ENCODE measurements at places on chromosomes 4 and X.
A peak's percentile ranks its signal among the peaks of the same experiment; 100 is the strongest.

DNA sequence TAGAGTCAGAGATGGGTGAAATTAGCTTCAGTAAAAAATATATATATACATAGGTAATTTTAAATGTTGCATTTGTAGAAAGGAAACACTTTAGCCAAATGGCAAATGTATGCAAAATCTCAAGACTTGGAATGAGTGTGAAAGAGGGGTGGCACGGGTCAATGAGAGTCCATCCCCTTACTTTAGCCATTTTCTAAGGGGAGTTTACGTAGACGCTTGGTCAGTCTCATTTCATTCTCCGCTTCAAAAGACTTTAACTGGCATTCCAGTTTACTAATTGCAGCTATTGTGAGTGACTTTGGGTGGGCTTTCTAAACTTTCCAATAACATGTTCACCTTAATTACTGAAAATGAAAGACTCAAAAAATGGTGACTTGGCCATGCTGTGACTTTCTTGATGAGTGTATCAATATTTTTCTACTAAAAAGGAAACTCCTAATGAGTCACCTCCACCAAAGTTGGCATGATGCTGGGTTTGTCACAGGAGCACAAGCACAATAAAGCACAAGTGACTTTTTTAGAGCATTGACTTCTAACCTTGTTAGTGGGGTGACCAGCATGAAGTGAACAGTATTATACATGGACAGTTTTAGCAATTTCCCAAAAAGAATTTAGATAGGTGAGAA lies 356.0 kb upstream of the RASGEF1B start:
- no peak for DNase-seq

DNA sequence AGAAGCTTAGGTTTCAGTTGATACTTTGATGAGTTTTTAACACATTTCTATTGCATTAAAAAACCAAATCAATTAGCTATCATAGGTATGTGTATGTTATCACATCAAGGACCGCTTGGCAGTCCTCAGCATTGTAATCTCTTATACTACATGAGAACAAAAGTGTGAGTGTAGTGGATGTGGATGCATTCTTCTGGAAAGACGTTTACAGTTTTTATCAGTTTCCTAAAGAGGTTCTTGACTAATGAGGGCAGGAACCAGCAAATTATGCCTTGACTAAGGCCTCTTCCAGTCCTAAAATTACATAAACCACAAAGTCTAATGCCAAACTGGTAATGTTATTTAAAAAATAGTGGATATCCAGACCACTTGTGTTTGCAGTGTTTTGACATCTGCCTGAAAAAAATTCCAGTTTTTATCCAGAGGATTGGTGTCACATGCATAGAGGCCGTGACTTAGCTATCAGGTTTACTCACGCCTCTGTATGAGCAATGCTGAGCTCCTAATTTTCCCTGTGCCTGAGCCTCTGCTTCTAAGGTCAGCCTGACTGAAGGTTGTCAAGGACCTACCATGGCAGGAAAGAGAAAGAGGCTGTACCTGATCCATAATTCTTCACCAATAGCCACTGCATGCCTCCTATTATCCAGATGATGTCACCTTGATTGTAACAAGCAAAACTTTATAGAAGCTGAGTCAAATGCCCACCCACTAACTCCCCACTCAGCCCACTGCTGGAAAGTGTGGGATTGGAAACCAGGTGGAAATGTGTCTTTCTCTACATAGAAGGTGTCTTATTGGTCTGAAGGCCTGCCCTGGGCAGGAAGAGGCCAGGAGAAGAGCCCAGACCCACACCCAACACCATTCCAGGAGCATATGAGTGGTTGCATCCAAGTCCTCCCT lies 68.7 kb downstream of the ENPP6 start:
- DNase-seq = no peak

GRCh38 chr4:18318682-18319388 lies 297.3 kb upstream of the LCORL start:
- DNase-seq = no peak

GRCh38 chrX:101397779-101398178 lies 7.0 kb downstream of the RPL36A start:
- no peak for DNase-seq

DNA sequence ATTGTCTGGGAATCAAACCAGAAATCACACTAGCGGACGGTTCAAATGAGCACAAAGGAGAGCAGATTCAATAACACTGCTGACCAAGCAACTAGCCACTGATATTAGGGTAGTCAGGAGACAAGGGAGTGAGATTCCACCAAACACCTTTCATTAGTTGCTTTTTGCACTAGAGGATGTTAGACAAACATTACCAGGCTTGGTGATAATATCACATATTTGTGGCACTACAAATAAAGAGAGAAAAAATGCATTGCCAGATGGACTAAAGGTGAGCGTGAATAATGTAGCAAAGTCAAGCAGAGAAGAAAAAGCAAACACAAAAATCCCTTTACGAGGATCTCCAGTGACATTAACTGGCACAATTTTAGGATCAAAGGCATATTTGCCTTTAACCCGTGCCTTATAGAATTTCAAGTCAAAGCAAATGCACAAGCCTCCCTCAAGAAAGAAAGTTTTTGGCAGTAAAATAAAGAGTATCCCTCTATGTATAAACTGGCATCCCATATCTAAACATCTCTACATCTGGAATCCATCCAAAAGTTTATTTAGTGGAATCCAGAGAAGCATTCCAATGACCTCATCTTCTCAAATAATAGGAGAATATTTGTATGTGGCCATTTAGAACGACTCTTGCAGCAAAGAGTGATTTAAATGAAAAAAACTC lies 290.9 kb downstream of the KCTD8 start:
- DNase-seq = peak; percentile 4

GRCh38 chrX:34770511-34770910 lies 113.4 kb upstream of the TMEM47 start:
- peak; percentile 3 for DNase-seq

- no peak for DNase-seq
Measured at GRCh38 chr4:148344352-148344751, 97.9 kb downstream of the NR3C2 start.

DNA sequence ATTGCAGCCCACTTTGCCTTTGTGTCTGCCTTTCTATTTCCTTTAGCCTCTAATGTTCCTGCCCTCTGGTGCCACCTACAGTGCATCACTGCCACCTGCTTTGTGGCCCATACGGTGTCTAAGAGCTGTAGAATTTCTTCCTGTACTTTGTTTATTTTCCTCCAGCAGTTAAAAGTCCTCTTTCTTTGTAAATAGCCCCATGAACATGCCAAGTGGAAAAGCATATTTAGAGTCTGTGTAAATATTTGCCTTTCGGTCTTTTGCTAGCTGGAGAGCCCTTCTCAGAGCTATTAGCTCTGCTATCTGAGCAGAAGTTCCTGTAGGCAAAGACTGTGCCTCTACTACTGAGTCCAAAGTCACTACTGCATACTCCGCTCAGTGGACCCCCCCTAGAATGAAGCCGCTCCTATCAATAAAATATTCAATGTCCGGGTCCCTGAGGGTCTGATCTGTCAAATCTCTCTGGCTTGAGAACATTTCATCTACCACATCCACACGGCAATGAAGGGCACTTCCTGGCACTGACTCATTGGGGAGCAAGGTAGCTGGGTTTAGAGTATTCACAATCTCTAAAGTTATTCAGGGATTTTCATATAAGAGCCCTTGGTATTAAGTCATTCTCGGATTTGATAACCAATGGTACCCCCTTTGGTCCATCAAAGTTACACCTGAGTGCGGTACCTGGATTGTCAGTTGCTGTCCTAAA lies 36.3 kb downstream of the SULT1E1 start:
- peak; percentile 27 for DNase-seq

GRCh38 chr4:43425206-43425605 lies 532.7 kb downstream of the GRXCR1 start:
- DNase-seq = no peak

GRCh38 chr4:119281393-119281792 lies 40.5 kb downstream of the FABP2 start:
- no peak for DNase-seq

DNA sequence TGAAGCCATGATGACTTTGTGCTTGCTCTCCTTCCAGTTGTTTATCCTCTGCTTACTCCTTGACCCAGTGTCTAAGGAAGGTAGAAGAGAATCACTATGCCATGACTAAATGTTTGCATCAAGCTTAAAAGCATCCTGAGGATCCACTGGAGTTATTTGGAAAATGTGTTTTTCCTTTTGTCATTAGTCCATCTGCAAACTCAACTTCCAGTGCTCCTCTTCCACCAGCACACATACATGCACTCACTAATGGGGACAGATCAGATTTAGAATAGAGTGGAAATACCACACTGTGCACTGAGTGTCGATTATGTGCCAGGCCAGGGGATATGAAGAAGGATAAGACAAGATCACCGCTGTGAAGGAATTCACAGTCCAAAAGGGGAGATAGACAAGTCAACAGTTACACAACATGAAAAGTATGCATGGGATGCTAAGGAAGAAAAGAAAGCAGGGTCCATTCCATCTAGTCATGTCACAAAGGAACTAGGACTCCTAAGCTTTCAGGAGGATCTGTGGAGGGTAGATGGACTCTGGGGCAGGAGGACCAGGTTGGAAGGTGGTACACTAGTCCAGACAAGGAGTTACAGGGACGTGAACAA lies 1.9 kb downstream of the OCIAD2 start:
- DNase-seq = no peak

DNA sequence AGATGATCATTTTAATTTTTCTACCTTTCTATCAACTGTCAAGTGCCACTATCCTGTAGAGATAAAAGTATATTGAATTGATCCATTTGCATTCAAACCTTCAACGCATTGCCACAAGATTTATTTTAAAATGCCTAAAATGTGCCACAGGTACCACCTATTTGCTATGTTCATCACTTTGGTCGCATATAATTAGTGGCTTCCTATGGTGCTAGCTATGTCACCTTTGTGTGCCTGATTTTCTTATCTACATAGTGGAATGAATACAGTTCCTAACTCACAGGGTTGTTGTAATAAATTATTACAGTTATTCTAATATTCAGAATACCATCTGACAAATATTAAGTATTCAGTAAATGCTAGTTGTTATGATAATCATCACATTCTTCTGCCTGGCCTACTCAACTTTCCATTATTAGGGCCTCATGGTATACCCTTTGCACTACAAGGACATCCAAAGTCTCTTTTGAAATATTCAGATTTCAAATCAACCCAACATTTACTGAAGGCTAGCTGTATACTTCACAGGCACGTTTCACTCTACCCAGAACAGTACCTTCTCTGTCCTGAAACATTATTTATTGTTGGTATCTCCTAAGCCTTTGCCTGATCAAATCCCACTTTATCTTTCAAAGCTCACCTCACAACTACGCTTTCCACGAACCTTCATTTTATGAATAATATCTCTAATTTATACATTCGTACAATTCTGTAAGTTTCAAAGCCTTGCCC lies 62.4 kb downstream of the ANXA10 start:
- DNase-seq = no peak

DNA sequence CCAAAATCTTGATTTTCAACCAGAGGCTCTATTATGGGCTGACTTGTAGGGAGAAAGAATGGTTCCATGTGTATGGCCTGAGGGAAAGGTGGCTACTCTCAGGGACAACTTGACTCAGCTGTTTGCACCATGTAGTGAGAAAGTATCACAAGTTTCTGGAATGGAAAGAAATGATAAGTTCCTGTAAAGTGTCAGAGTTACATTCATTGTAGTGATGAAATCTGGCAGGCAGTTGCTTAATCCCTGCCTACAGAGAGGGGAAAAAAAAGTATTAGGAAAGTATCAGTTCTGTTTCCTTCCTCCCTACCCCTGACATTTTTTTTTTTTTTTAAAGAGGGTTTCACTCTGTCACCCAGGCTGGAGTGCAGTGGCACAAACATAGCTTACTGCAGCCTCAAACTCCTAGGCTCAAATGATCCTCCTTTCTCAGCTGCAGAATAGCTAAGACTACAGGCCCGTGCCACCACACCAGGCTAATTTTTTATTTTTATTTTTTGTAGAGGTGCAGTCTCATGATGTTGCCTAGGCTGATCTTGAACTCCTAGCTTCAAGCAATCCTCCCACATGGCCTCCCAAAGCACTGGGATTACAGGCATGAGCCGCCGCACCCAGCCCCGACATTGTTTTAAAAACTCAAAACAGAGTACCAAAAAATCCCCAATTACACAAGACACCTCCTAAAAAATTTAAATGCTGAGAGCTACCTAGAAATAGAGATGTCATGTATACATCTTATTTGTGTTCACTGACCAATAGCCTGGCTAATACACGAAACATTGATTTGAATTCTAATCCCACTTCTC lies 4.8 kb upstream of the FBXL5 start:
- peak; percentile 66 for DNase-seq

GRCh38 chr4:92303621-92304027 lies at the start of gene GRID2:
GRID2 (plus strand) TSS chr4:92303966.
- DNase-seq = no peak

GRCh38 chr4:31784558-31784957 lies 1064.4 kb downstream of the PCDH7 start:
- no peak for DNase-seq

DNA sequence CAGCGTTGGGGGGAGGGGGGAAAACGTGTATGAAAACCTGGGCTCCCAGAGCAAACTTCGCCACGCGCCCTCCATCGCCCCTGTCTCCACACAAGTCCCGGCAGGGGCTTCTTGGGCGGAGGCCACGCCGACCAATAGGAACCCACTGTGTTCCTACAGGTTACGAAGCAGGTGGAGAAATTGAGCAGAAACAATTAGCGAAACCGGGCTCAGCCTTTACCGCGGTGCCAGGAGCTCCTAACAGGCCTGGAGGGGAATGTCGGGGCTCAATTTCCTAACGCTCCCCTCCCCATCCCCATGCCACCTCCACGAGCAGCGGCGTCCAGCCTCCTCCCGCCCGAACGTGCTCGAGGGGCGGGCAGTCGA lies 589 bp upstream of the KIT start:
- no peak for DNase-seq

DNA sequence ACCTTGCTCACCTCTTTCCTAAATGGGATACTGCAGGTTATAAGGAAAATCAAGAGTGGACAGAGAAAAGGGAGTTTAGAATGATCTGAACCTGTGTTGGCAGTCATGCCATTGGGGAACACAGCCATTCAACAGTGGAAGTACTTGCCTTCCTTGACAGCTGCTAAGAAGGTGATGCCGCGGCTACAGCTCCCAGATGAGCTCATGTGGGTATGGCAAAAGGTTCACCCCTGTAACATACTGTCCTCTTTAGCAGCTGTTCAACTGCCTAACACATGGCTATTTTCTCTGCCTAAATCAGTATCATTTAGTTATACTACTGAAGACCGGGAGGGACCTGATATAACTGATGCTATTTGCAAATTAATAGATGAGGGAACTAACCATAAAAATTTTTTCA lies 76.8 kb downstream of the DCHS2 start:
- no peak for DNase-seq

- DNase-seq = no peak
Measured at GRCh38 chr4:108397850-108398249, 222.5 kb upstream of the RPL34 start.

DNA sequence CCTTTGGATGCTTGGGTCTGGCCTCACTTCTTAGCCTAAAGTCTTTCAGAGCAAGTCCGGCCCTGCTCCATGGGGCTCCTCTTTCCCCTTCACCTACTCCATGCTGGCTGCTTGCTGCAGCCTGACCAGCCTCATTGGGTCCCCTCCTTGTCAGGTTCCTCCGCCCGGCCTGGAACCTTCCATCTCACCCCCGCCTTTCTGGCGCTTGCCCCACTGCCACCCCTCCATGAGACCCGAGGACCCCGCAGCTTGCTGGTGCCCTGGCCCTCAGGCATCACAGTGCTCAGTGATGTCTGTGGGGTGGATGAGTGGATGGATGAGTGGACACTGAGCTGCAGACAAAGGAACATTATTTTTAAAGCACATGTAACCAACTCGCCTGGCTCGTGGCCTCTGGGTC lies 24.7 kb downstream of the SORCS2 start:
- DNase-seq = no peak

GRCh38 chr4:56414135-56414670 lies 21.2 kb downstream of the PPAT start:
- DNase-seq = no peak

Measured in fibroblast of the conjunctiva (primary cell).